ENCODE measurements at places on chromosomes 6 and 20. TPM values are rescaled to one million over a fixed set of nuclear protein-coding genes. Genes with fewer than 3 reads are reported as not detected.

POM121L2 gene
- not detected for total RNA-seq

GRCh38 chr6:70956451-70957283, at the start of gene B3GAT2:
TSS of gene B3GAT2 (minus strand) at chr6:70957060. CDS start at chr6:70956429, 631 bp downstream.
- H3K4me3 ChIP-seq = peak within 1 kb of the TSS; percentile 74
- no peak within 1 kb of the TSS for H3K27ac ChIP-seq
- H3K36me3 ChIP-seq = no peaks in the 10 kb centered on the region
- DNase-seq = peak; percentile 8
- peaks cover 8% of the 10 kb centered on the region for H3K4me1 ChIP-seq
- peaks cover 60% of the 10 kb centered on the region for H3K27me3 ChIP-seq

GRCh38 chr20:13017235-13017634, 8.5 kb downstream of the SPTLC3 start:
- peaks cover 2% of the 10 kb centered on the region for H3K36me3 ChIP-seq
- H3K4me3 ChIP-seq = no peak overlapping the region
- no peak overlapping the region for H3K27ac ChIP-seq

DNA sequence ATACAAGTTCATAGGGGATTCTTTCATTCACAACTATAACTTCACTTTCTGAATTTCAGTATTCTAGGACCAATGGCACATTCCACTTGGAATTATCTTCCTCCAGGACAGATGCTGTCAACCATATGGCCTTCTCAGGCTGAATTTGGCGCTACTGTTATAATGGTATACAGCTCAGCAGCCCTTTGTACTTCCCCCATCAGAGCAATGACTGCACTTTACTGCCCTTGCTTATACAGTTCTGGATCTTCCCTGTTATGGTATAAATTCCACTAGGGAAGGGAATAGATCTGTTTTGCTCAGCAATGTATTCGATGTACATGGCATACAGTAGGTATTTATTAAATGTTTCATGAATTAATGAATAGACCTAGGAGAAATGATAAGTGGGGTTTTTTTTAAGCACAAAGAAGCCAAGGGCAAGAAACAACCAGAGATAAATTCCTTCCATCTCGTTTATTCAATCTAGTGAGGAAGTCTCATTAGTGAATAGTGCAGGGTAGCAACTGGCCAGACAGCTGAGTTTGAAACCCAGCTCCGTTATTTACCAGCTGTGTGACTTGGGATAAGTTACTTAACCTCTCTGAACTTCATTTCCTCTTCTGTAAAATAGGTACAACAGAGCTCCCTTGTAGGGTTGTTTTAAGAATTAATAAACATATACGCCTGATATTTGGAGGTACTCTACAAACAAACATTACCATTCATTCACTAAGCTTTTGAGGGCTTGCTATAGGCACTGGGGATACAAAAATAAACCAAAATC, 97.1 kb upstream of the PRDM1 start:
- peaks cover 26% of the 10 kb centered on the region for H3K4me1 ChIP-seq
- H3K4me3 ChIP-seq = no peak overlapping the region
- peaks cover 5% of the 10 kb centered on the region for H3K36me3 ChIP-seq
- peaks cover 86% of the 10 kb centered on the region for H3K27me3 ChIP-seq
- no peak for DNase-seq

PRRC2A gene
- total RNA-seq = 244 TPM

PNLDC1 gene
- 0.31 TPM for total RNA-seq

B3GAT2 gene
- total RNA-seq = not detected

DNA sequence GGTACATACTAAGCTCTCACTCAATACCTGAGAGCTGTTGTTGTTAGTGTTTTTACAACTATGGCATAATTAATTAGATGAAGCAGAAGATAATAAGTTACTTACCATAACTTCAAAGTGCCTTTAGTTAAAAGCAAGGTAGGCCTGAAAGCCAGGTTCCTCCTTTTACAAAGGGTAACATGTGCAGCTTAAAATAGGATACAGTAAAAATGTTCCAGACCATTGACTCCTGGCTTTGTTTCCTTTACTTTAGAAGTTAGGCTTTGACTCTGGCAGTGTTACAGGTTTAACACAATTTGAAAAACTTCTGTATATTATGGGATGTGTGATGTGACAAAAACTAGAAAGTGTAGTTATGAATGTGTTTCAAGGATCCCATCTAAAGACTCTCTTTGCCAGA, 522.5 kb downstream of the EPM2A start:
- H3K36me3 ChIP-seq = no peaks in the 10 kb centered on the region
- DNase-seq = no peak
- H3K4me3 ChIP-seq = no peak overlapping the region
- H3K27ac ChIP-seq = no peak overlapping the region
- H3K27me3 ChIP-seq = no peaks in the 10 kb centered on the region
- no peaks in the 10 kb centered on the region for H3K4me1 ChIP-seq
